Forelimb muscle (tissue), 1 donor: ENCODE measurements at places on chromosomes 1 and 21.

GRCh38 chr1:242425232-242425631, 99.3 kb downstream of the PLD5 start:
- no peak for DNase-seq

DNA sequence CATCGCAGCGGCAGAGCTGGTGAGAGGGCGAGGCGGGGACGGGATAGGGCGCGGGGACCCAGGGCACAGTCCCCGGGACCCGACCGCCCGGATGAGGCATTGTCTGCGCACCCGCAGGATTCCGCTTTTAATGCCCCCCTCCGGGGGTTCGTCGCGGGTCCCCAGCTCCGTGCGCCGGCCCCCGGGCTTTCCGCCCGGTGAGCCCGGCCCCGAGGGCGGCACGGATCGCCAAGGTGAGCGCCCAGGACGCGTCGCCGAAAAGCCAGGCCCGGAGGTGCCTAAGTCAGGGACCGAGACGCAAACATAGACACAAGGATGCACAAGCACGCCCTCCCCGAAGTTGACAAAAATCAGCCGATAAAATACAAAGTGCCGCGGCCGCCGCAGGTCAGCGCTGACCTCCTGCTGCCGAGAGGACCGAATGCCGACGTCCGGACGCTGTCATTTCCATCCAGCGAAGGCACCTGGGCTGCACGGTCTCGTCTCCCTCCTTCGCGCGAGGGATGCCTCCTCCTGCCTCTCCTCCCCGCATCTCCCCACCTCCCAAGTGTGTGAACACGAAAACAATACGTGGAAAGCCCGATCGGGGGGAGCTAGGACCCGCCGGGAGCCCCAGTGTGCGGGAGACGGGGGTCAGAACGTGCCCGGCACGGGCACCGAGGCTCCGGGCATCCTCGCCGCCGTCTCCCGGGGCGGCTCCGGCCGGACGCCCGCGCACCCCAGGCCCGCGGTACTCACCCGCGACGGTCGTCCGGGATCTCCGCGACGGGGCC, 101.1 kb upstream of the SOD1 start:
- DNase-seq: no peak

GRCh38 chr21:42854246-42855010, 24.9 kb downstream of the WDR4 start:
- no peak for DNase-seq

- DNase-seq: no peak
Measured at GRCh38 chr1:63046539-63046938, 262.6 kb downstream of the ATG4C start.

DNA sequence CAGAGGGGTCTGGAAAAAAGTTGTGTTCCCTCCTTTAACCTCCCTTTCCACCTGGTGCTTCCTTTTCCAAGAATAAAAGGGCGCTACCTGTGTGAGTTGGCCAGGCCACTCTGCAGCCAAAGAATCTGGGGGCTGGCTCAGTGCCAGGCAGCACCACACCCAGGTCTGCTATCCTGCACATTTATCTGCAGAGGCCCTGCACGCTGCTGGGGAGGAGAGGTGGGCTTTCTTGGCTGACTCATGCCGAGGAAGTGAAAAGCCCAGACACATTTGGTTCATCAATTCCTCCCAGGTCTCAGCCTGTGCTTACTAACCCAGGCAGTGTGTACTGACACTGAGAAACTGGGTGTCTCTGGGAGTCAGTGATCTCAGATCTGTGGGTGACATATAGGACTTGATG, 79.8 kb upstream of the F3 start:
- DNase-seq: no peak

DNA sequence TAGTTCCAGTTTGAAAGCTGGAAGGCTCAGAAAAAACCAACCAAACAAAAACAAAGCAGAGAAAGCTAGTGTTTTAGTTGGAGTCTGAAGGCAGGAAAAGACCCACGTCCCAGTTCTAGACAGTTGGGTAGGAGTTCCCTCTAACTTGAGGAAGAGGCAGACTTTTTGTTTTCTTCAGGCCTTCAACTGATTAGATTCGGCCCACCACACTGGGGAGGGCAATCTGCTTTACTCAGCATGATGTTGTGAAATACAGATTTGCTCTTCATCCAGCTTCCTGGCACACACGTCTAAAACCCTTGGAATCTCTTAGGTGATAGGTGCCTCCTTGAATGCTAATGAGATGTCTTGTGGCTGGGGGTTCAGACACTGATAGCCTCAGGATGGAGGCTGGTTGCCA, 49.1 kb upstream of the CSF3R start:
- DNase-seq: no peak

DNA sequence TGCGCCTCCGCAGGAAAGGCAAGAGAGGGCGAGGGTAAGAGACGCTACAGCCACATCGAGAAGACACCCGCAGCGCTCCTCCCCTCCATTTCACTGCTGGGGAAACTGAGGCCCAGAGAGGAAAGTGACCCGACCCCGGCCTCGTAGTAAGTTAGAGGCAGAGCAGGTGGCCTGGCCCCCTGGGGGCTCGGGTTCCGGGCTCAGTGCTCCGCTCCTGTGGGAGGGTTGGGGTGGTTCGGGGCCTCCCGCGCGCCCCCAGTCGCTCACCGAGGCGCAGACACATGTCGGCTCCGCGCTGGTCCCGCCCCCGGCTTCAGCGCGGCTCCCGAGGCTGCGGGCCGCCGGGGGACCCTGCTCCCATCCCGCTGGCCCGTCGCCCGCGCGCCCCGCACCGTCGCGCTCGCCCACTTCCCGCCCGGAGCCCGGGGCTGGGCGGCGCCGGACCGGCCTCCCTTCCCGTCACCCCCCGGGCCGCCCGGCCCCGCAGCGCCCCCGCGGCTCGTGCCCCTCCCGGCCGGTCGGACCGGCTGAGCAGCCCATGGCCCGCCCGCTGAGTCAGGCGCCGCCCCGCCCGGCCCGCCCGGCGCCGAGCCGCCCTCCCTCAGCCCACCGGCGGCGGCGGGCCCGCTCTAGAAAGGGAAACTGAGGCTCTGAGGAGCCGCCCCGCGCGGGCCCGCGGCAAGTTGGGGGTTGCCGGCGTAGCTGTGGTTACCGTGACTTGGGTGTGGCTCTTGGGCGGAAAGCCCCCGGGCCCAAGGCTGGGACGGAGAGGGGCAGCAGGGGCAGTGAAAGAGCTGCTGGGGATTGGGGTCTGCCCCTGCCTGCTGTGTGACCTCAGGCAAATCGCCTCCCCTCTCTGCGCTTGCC, at the start of gene TMEM54:
TSS of gene TMEM54 (minus strand) at position 434 of the 867 bp plus-strand sequence. CDS start at position 283, 151 bp downstream.
- no peak for DNase-seq

GRCh38 chr1:156502391-156502893, 1.9 kb upstream of the MEF2D start:
- no peak for DNase-seq

DNA sequence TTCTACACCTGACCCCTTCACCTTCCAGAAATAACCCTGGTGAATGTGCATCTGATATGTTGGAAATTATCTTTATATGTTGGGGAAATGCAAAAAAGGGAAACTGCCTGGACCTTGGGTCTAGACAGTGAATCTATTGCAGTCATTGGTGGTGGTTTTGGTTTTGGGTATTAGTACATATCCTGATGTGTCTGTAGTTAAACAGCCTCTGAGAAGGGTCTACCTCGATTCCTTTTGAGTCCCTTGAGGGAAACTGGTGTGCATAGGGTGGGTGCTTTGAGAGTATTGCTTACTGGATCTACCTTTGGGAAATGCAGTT, 127.3 kb upstream of the KIAA0040 start:
- DNase-seq: no peak
